ENCODE measurements at places on chromosomes 11 and 22.

GRCh38 chr11:79412761-79413160, 28.1 kb downstream of the TENM4 start:
- no peak for DNase-seq

DNA sequence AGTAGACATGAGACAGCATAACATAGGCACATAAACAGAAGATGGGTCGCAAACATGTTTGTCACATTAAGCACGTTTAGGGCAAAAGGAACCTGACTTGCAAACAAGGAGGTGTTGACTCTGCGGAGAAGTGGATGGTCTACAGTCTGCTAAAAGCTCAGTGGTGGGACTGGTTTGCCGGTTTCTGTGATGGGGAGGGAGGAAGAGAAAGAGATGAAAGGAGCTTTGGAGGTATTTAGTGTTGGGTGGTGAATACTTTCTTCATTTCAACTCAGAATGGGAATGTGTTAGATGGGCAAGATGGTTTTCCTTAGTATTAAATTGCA, 191.4 kb upstream of the SORL1-AS1 start:
- DNase-seq: no peak

GRCh38 chr11:115345361-115345760, 158.9 kb downstream of the CADM1 start:
- no peak for DNase-seq

- no peak for DNase-seq
These were observed 25.6 kb downstream of the SYT7 start for GRCh38 chr11:61555051-61555969.

GRCh38 chr11:44661311-44661717, 65.4 kb upstream of the TSPAN18 start:
- DNase-seq: no peak

DNA sequence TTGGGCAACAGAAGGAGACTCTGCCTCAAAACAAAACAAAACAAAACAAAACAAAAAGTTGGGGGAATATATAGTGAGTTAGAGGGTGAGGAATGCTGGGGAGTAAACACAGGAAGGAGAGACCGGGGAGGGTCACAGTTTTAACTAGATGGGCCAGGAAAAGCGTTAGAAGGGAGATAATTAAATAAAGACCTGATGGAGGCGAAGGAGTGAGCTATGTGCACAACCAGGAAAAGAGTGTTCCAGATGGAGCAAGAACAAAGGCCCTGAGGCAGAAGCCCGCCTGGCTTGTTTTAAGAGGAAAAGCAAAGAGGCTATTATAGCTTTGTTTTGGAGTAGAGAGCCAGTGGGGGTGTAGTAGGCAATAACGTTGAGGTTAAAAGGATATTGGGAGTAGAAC, 4.8 kb upstream of the PLA2G6 start:
- no peak for DNase-seq

GRCh38 chr22:45336971-45337431, 27.3 kb downstream of the FAM118A start:
- DNase-seq: no peak

DNA sequence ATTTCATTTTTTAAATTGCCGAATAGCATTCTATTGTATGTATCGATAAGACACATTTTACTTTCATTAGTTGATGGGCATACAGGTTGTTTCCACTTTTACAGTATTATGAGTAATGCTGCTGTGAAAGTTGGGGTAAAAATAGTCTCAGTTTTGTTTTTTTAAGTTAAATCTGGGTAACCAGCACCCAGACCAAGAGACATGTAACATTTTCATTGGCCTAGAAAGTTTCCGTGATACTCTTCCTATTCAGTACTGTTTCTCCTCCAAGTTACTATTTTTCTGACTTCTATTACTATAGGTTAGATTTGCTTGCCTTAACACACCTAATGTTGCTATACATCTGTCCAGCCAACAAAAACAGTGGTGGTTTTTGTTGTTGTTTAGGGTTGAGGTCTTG, 12.3 kb downstream of the IPO7 start:
- no peak for DNase-seq

GRCh38 chr11:128684549-128685401, 9.1 kb upstream of the FLI1 start:
- DNase-seq: no peak

- no peak for DNase-seq
These were observed 7.6 kb upstream of the RBFOX2 start for GRCh38 chr22:36036167-36036624.

GRCh38 chr22:45784357-45785277, 113.0 kb downstream of the ATXN10 start:
- DNase-seq: no peak

DNA sequence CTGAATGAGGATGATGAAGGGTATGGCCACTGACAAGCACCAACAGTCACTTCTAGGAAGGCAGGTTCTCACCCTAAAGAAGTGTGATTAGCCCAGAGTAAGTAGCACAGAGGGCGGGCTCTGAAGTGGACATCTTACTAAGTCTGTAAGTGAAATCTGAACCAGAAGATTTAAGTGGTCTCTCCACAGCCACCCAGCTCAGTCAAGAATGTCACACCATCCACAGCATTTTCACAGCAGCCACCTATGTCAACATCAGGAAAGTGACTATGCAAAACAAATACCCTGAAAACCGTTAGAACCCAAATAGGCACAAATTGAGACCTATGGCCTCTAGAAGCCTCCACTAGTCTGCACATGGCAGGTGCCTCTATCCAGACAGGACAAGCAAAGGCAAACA, 23.0 kb upstream of the STK33 start:
- no peak for DNase-seq

- no peak for DNase-seq
These were observed 44.5 kb downstream of the BRD1 start for GRCh38 chr22:49783036-49783746.

GRCh38 chr11:86511086-86511551, 136.4 kb downstream of the CCDC81 start:
- no peak for DNase-seq

DNA sequence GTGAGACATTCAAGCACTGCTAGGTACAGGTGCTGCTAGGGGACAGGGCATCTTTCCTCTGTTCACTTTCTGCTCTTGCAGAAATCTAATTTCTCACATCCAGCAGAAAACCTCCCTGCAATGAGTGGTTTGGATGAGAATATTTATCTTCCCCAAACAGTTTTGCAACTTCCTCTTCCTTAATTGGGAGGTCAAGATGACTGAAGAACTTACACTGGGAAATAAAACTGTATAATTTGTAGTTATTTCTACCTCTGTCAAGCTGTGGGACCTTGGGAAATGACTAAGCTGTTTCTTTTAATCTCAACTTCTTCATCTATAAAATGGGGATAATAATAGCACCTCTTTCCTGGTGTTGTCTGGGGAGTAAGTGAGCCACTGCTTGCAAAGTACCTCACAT, 69.8 kb downstream of the PRR5L start:
- DNase-seq: no peak

DNA sequence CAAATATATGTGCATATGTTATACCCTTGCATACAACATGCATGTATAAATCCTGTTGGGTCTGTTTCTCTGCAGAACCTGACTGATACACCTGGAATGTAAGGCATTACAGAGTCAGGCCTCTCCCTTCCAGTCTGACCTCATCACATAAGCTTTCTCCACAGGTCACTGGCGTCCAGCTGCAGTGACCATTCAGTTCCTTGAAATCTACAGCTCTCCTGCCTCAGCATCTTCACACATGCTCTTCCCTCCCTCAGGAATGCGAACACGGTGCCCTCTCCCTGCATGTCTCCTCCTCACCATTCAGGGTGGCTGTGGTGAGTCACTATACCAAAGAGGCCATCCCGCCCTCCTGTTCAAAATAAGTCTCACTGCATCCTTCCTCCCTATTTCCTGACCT, 657.8 kb upstream of the B3GAT1 start:
- no peak for DNase-seq

DNA sequence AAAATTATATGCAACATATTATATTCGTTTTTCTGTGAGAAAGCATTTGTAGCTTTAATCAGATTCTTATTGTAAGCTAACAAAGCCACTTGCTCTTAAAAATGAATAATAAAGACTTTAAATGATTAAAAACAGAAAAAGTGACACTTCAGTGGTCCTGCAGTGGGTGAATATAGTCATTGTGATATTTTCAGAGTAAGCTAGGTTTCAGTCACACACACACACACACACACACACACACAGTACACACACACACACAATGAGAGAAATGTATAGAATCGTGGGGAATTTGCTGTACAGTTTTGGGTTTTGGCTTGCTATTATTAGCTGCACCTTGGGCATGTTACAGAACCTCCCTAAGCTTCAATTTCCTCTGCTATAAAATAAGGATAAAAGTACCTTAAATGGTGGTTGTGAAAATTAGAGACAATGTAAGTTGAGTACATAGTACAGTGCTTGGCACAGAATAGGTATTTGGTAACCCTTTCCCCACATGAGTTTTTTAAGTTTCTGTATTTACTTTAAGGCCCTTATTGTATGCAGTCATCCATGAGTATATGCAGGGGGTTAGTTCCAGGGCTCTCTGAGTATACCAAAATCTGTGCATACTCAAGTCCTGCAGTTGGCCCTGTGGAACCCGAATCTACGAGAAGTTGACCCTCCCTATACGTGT, 39.8 kb downstream of the CSTPP1 start:
- no peak for DNase-seq

DNA sequence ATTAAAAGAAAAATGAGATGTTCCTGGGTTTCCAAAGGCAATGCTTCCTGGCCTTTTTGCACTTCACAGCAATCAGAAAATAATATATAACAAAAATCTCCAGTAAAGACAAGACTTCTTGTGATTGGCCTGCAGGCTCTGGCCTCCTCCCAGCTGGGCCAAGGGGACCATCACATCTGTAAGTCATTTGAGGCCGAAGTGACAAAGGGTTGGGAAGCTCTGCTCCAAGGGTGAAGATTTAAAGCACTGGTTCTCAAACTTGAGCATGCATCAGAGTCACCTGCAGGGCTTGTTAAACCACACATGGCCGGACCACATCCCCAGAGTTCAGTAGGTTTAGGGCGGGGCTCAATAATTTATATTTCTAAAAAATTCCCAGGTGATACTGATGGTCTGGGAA, 32.1 kb downstream of the ARFGAP2 start:
- DNase-seq: no peak

DNA sequence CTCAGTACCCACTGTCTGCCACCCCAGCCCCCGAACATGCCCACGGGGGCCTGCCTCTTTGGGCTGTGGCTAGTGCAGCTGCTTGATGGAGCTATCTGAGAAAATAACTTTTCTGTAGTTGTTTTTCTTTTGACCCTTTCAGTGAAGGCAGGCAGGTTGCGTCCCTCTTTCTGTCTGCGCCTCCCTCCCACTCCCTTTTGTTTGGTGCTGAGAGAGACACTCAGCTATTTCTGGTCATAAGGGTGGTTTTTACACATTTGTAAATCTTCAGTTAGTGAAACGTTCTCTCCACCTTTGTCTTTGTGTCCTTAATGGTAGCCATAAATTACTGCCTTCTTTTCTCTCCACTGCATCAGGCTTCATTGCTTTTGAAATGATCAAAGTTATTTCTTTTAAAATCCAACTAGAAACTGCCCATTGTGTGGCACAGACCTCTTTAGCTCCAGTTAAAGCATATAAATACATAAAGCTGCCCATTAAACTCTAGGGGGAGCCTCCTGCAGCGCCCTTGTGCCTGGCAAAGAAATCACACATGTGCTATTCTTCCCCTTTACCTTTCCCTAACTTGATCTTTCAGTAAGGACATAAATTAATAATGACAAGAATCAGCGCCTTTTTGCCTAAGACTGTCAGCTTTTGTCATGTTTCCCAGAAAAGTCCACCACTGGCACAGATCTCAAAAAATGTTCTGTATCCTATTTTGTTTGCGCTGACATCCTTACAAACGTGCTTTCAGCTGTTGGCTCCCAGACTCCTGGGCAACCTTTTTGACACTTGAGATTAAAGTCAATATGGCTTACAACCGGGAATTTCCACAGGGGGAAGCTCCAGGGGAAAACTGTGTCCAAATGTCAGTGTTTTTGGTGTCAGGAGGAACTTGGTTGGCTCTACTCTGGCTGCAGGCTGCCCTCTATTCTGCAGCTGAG, 1.7 kb upstream of the SCUBE2 start:
- no peak for DNase-seq

DNA sequence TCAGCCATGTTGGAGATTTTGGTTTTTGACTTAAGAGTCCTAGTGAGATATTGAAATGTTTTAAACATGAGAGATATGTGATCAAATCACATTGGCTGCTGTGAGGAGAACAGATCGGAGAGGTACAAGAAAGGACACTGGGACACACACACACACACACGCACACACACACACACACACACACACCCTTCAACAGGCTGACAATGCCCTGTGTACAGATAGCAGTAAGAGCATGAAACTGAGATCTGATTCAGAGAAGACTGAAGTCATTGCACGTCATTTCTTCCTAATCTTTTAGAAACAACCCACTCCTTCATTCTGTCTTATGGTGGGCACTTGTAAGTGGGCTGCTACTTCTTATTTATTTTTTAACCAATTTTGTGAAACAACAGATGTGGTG, 200.5 kb upstream of the E2F8 start:
- DNase-seq: no peak

- DNase-seq: no peak
These were observed 184.6 kb upstream of the SYT13 start for GRCh38 chr11:45470794-45471167.

- DNase-seq: no peak
These were observed at the start of gene MYEOV for GRCh38 chr11:69293819-69294505. MYEOV (plus strand) TSS chr11:69294155; CDS start chr11:69295355, 1,200 bp downstream.

GRCh38 chr22:47775191-47775590, 1012.7 kb downstream of the TBC1D22A start:
- no peak for DNase-seq

DNA sequence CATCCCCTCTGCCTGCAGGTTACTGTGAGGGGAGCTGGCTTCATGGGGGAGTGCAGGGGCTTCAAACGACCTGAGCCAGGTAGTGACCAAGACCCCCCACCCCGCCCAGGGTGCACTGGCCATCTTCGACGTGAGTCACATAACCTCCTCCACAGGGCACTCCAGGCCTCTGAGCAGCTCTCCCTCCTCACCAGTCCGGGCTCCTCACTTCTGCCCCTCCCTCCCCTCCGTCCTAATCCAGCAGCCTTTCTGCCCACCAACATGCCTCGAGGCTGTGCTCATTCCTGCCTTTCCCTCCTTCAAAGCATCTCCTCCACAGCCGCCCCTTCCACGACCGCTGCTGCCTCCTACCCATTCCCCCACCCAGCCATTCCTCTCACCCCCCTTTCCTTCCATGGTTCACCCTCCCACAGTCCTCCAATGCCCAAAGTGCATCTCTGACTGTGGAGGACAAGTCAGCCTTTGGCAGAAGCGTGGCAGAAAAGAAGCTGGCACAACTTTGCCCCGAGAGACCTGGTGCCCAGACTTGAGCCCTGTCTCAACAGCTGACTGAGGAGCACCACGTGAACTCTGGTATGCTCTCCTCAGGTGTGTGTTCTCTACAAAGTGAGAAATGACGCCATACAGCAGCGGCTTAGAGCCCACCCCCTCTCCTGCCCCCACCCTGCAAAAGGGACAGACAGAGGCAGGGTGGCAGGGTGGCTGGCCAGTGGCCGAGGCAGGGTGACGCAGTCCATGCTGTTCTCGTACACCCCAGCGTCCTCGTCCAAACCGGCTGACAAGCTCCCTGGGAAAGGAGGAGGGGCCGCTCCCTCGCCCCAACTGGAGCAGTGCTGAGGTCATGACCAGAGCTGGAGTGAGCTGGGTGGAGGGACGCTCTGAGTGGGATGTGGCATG, 30.4 kb downstream of the OPCML start:
- no peak for DNase-seq

Data from occipital lobe (tissue), 3 donors.